ENCODE measurements at places on chromosomes 5 and 9.

DNA sequence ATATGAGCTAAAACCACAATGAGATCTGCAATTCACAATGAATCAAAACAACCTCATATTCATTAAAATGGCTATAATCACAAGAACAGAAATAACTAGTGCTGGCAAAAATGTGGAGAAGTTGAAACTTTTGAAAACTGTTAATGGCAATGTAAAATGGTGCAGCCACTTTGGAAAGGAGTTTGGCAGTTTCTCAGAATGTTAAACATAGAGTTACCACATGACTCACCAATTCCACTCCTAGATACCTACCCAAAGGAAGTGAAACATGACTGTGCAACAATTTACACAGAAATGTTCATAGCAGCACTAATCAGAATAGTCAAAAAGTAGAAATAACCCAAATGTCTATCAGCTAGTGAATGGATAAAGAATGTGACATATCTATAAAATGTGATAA is 862.2 kb downstream of the DTWD2 start:
- DNase-seq: no peak

GRCh38 chr9:79053598-79053997 is 518.2 kb upstream of the TLE4 start:
- DNase-seq: no peak

GRCh38 chr9:76116913-76117312 is 226.4 kb downstream of the PCSK5 start:
- no peak for DNase-seq

- no peak for DNase-seq
Observed at GRCh38 chr5:32690153-32690552, 21.0 kb upstream of the NPR3 start.

GRCh38 chr5:95220381-95220780 is 64.5 kb downstream of the MCTP1 start:
- DNase-seq: no peak

DNA sequence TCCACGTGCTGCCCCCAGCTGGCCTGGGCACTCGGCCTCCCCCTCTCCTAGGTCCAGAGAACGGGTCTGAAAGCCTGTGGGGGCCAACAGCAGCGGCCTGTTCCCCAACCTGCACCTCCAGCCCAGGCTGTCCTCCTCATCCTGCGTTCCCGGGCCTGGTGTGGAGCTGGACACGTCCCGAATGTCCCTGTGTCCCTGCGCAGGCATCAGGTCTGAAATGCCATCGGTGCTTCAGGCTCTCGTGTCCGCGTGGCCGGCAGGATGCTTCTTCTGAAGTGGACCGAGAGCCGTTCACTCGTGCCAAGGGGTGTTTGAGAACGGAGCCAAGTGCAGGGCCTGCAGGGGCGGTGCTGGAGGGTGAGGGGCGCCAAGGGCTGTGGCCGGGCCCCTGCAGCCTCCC is 24.7 kb upstream of the UBAC1 start:
- no peak for DNase-seq

GRCh38 chr9:126988857-126989256 is 74.3 kb downstream of the RALGPS1 start:
- no peak for DNase-seq

- DNase-seq: no peak
Observed at GRCh38 chr5:157857816-157858526, 974 bp downstream of the CLINT1 start.

DNA sequence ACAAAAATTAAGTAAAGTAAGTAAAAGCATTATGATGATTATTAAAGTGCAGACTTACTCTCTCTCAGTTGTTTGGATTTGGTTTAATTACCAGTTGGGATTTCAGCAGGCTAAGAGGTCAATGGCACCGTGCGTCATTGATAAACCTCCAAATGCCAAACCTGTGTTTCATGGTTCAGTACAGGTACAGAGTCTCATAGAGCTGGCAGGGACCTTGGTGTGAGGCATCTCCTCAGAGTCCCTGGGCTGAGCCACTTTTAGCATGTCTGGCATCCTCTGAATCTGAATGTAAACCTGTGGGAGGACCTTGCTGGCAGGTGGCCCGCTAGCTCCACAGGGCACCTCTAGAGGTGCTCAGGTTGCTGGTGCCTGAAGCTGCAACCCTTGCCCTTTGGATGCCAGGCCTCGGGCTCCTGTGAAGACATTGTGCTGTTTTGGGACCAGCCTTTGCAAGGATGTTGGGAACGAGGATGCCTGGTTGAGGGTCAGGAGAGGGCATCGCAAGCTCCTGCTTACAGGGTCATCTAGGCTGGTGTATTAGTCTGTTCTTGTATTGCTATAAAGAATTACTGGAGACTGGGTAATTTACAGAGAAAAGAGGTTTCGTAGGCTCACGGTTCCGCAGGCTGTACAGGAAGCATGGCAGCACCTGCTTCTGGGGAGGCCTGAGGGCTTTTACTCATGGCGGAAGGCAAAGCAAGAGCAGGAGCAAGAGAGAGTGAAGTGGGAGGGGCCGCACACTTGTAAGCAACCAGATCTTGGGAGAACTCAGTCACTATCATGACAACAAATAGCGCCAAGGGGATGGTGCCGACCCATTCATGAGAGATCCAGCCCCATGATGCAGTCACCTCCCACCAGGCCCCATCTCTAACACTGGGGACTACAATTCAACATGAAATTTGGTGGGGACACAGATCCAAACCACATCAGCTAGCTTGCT is 14.9 kb upstream of the STC2 start:
- DNase-seq: no peak

DNA sequence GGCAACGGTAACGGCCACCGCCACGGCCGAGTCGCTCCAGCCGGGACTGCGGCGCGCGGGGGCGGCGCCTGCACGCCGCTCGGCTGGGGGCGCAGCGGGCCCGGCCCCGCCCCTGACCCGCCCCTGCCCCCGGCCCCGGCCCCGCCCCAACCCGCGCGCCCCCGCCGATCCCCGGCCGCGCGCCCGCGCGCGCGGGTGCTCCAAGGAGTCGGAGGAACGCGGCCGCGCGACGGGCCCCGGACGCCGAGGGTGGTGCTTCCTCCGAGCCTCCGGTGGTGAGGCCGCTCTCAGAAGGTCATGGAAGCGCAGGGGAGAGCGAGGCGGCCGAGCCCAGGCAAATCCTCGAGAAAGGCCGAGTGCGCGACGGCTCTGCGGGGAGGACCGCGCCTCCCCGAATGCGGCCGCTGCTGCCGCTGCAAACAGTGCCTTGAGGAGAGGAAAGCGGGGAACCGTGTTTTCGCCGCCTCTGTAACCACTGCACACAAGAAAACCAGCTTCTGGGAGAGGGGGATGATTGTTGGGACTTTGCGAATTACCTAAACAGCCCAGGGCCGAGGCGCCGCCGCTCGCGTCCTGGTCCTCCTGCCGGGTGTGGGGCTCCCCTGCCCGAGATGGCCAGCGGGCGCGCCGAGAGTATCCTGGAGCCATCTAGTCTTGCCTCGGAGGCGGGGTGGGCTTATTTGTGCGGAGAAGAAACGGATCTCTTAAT is at the start of gene LIFR:
LIFR (minus strand) TSS at position 48 of the 709 bp plus-strand sequence. CDS start 25,999 bp downstream, outside the sequence.
- peak; percentile 57 for DNase-seq

- DNase-seq: no peak
Observed at GRCh38 chr9:91676046-91676445, 252.4 kb upstream of the NFIL3 start.

DNA sequence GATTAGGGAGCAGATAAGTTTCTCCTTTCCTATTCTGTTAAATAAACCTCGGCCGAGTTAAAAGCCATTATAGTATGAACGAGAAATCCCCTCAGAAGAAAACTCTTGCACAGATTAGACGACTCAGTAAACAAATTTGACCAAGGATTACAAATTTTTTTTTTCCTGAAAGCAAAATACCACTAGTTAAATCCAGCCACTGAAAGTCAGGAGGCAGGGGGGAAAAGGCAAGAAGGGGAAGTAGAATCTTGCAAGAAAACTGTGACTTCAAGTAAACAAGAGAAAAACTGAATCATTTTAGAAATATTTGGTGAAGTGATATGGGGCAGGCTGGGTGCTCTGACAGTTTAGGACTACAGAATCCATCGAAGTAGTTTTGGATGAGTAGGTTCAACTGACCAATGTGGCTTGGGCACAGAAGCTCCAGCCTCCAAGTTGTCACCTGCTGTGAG is 251.0 kb downstream of the DENND1A start:
- DNase-seq: no peak

DNA sequence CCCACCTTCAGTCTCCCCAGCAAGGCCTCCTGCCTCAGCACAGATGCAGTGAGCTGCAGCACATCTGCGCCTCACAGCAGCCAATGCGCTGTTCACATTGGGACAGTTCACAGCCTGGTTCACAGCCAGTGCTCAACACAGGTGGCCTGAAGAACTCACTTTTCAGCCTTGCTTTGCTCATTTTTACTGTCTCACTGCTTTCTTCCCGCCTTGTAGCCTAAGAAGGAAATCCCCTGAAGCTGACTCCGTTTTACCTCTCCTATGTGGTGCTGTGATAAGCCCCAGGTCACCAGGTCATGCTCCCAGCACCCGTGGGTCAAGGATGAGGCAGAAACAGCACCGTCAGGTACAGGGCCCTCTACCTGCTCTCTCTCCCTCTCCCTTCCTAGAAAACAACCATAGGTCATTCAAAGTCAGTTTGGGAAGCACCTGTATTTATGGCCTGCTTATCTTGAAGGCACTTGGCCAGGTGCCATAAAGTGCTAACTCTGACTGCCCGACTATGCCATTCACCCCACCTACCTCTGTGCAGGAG is 1.1 kb downstream of the GCNT4 start:
- DNase-seq: no peak

GRCh38 chr5:56677690-56678305 is 137.6 kb upstream of the MAP3K1 start:
- no peak for DNase-seq

DNA sequence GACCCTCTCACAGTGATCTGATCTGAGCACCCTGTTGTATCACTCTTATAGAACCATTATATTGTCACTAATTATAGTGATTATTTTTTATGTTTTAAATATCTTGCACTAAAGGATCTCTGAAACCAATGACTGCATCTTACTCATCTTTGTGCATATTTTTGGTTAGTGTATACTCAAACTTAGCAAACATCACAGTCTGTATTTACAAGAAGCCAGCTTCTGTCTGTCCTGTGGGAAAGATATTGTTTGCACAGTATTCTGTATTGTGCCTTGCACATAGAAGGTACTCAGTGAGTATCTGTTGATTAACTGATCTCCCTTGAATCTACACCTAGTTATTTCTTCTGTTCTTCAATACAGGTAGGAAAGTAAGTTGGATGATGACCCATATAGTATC is 131.5 kb downstream of the PAM start:
- DNase-seq: no peak

GRCh38 chr5:53962306-53962705 is 348.1 kb downstream of the ARL15 start:
- no peak for DNase-seq

DNA sequence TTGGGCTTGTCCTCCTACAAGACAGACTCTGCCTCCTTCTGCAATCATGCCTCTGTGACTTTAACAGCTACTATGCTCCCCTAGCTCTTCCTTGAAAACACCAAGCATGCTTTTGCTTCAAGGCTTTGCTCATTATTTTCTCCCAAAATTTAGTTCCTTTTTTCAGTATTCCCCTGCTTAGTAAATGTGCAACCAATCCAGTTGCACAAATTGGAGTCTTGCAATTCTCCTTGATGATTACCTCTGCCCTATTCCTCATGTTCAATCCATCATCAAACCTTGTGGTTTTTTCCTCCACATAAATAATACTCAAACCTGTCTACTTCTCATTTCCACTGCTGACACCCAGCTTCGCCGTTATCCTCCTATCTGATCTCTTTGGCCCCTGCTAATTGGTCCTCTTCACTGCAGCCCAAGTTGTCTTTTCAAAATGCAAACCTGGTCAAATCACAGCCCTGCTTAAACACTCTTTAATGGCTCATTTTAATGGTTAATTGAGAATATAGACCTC is 296.3 kb downstream of the CWC27 start:
- DNase-seq: no peak

DNA sequence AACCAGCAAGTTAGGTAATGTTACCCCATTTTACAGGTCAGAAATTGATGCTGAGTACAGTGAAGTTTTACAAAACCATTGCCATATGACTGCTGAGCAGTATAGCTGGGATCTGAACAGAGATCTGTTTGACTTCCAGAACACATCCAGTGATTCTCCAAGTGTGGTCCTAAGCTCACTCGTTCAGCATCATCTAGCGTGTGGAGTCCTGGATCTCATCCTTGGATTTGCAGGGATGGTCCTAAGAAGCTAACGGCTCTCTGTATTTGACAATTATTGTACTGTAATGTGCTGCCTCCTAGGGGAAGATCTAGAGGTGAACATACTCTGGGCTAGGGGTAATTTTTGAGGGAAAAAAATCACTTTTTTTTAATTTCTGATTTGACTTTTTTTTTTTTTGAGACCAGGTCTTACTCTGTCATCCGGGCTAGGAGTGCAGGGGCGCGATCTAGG is 1.4 kb downstream of the SLC26A2 start:
- no peak for DNase-seq

- DNase-seq: no peak
Observed at GRCh38 chr5:145752947-145753346, 82.2 kb downstream of the PRELID2 start.

GRCh38 chr9:18428661-18429060 is 45.3 kb upstream of the ADAMTSL1 start:
- DNase-seq: no peak

DNA sequence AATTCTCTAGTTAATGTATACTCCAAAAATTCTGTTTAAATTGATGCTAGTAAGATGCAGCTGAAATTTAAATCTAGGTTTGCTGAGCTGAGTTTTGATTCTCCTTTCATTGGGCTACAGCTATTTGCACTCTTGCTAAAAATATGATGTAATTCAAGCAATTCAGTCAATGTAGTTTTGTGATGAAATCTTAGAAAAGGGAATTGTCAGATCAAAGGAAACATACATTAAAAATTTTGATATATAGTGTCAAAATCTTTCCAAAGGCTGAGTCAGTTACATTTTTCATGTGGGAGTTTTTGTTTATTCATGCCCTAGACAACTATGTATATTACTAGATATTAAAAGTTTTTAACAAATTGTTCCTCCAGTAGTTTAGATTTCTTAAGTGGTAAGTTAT is 334.9 kb upstream of the DAB2 start:
- DNase-seq: no peak

DNA sequence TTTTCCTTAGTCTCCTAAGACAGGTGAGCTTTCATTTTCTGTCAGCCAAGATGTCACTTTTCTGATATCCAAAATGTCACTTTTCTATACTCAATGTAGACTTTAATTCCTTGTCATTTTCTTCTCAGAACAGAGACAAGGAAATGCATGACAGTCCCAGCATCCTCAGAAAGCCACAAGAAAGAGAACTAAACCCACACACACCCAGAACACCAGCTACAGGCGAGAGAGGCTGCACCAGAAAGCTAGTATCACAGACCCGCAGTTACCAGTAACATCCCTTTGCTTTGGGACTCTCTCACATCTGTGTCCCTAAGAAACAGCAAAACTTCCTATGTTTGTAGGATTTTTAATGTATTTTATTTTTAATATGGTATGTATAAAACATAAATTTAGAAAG is 17.1 kb downstream of the TRMO start:
- DNase-seq: no peak

- no peak for DNase-seq
Observed at GRCh38 chr5:58629271-58630159, 46.6 kb downstream of the RAB3C start.

GRCh38 chr9:96883922-96884321 is 29.6 kb upstream of the ZNF782 start:
- no peak for DNase-seq

- DNase-seq: no peak
Observed at GRCh38 chr5:58738336-58738735, 155.5 kb downstream of the RAB3C start.

GRCh38 chr5:53930457-53930856 is 370.0 kb downstream of the NDUFS4 start:
- no peak for DNase-seq

GRCh38 chr9:126160067-126160853 is 166.4 kb upstream of the MVB12B start:
- DNase-seq: no peak

Data from NCI-H1417 treated with DMSO at 0.1 percent for 48 hours (cell line).